ENCODE measurements at places on chromosomes 16 and 17.

DNA sequence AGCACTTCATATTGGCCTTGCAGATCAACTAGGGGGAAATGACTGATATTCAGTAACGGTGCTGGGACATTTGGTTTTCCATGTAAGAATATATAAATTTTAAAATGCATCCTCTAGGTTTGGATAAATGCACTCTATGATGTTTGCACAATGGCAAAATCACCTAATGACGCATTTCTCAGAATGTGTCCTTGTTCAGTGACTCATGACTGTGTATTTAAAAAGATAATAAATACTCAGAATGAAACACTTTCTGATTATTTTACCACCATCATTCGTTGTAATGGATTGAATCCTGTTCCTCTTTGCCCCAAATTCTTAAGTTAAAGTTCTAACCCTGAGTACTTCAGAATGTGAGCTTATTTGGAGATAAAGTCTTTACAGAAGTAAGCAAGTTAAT lies 17.2 kb upstream of the ADGRG1 start:
- H3K36me3 ChIP-seq = no peaks in the 10 kb centered on the region
- DNase-seq = no peak
- no peak overlapping the region for H3K27ac ChIP-seq
- peaks cover 56% of the 10 kb centered on the region for H3K4me1 ChIP-seq
- no peak overlapping the region for H3K4me3 ChIP-seq

- no peaks in the 10 kb centered on the region for H3K4me1 ChIP-seq
- DNase-seq = no peak
- no peak within 1 kb of the TSS for H3K27ac ChIP-seq
- H3K4me3 ChIP-seq = no peak within 1 kb of the TSS
- H3K27me3 ChIP-seq = peaks cover 32% of the 10 kb centered on the region
- no peaks in the 10 kb centered on the region for H3K36me3 ChIP-seq
Observed at GRCh38 chr17:49132699-49133364, at the start of gene B4GALNT2. Gene B4GALNT2, plus strand, starts transcription at chr17:49132769. Its CDS starts 24 bp downstream, at chr17:49132793.

DNA sequence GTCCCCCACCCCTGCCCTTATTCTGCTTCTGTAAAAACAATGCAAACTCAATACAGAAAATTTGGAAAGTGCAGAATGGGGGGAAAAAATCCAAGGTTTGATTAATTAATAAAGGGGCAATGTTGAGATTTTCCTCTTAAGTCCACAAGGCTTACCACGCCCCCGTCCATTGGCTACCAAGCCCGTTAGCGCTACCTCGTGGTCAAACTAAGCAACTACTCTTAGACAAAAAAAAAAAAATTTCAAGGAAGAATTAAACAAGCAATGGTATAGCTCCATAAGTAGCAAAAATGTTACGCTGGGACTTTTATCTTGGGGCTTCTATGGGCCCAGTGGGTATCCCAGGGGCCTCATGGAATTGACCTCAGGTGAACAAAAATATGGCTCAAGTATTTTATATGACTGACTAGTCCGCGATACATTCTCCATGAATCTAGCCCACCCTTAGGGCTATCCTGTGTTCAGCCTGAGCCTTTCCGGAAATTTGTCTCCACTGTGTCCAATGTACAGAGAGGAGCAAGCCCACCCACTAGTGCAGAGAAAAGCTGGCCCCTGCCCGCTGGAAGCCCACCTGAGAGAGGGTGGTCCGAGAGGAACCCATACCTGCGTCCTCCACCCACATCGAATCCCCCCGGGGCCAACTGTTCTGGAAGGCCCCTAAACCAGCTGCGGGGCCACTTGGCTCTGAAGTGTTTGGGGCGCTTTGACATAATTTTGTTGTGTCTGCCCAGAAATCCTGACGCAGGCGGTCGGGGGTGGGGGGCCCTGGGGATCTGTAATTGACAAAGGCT lies 19.1 kb upstream of the TEX2 start:
- H3K27ac ChIP-seq = no peak overlapping the region
- H3K36me3 ChIP-seq = no peaks in the 10 kb centered on the region
- no peak overlapping the region for H3K4me3 ChIP-seq
- H3K27me3 ChIP-seq = no peaks in the 10 kb centered on the region
- H3K4me1 ChIP-seq = peaks cover 6% of the 10 kb centered on the region

DNA sequence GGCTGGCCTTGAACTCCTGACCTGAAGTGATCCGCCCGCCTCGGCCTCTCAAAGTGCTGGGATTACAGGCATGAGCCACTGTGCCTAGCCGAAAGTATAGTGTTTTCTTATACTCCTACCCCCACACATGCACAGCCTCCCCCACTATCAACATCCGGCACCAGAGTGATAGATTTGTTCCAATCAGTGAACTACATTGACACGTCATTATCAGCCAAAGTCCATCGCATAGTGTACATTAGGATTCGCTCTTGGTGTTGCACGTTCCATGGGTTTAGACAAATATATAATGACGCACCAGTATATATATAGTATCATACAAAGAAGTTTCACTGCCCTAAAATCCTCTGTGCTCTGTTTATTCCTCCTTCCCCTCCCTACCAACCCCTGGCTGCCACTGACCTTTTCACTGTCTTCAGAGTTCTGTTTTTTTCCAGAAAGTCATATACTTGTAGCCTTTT lies 11.9 kb upstream of the TM4SF5 start:
- H3K27me3 ChIP-seq = no peaks in the 10 kb centered on the region
- H3K4me3 ChIP-seq = no peak overlapping the region
- DNase-seq = no peak
- H3K36me3 ChIP-seq = no peaks in the 10 kb centered on the region
- no peaks in the 10 kb centered on the region for H3K4me1 ChIP-seq

- H3K4me1 ChIP-seq = no peaks in the 10 kb centered on the region
- H3K4me3 ChIP-seq = no peak overlapping the region
- no peak overlapping the region for H3K27ac ChIP-seq
- DNase-seq = no peak
- no peaks in the 10 kb centered on the region for H3K36me3 ChIP-seq
- H3K27me3 ChIP-seq = no peaks in the 10 kb centered on the region
Observed at GRCh38 chr17:34740565-34741520, 161.5 kb downstream of the TMEM132E start.

GRCh38 chr16:17416461-17417311 lies 54.1 kb downstream of the XYLT1 start:
- no peaks in the 10 kb centered on the region for H3K36me3 ChIP-seq
- no peaks in the 10 kb centered on the region for H3K27me3 ChIP-seq
- H3K4me3 ChIP-seq = no peak overlapping the region
- H3K27ac ChIP-seq = no peak overlapping the region
- DNase-seq = peak; percentile 37

GRCh38 chr16:24499193-24499814 lies 40.1 kb upstream of the RBBP6 start:
- H3K27me3 ChIP-seq = no peaks in the 10 kb centered on the region
- DNase-seq = no peak
- no peaks in the 10 kb centered on the region for H3K36me3 ChIP-seq
- no peak overlapping the region for H3K27ac ChIP-seq
- H3K4me1 ChIP-seq = no peaks in the 10 kb centered on the region

DNA sequence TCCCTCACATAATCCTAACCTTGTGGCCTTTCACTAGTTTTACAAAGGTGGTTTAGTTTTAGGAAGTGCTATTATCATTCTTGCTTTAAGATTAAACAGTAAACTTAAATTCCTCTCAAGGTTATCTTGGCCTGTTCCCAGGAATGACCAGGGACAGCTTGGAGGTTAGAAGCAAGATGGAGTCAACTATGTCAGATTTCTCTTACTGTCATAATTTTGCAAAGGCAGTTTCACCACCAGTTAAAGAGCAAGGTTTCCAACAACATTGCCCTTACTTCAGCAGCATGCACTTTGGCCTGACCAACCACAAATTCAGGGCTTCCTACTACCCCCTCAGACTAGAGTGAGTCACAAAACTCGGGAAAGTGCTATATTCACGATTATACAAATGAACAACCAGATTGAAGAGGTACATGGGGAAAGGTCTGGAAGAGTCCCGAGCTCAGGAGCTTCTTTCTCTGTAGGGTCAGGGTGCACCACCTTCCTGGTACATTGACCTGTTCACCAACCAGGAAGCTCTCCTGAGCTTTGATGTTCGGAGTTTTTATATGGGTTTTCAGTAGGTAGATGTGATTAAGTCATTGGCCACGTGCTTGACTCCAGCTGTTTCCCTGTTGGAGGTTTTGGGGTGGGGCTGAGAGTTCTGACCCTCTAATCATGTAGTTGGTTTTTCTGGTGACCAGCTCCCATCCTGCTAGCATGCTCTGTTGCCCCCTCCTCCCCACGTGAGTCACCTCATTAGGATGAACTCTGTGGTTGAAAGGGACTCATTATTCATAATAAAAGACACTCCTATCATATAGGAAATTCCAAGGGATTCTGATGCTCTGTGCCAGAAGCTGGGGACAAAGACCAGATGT lies 19.4 kb downstream of the RHOT1 start:
- DNase-seq = no peak
- H3K27me3 ChIP-seq = no peaks in the 10 kb centered on the region
- no peaks in the 10 kb centered on the region for H3K4me1 ChIP-seq
- H3K36me3 ChIP-seq = peaks cover 22% of the 10 kb centered on the region
- no peak overlapping the region for H3K27ac ChIP-seq

- H3K36me3 ChIP-seq = no peaks in the 10 kb centered on the region
- H3K4me3 ChIP-seq = no peak overlapping the region
- no peak for DNase-seq
- H3K27ac ChIP-seq = no peak overlapping the region
- H3K4me1 ChIP-seq = peaks cover 7% of the 10 kb centered on the region
- no peaks in the 10 kb centered on the region for H3K27me3 ChIP-seq
Observed at GRCh38 chr17:17352836-17353624, 49.9 kb downstream of the NT5M start.

DNA sequence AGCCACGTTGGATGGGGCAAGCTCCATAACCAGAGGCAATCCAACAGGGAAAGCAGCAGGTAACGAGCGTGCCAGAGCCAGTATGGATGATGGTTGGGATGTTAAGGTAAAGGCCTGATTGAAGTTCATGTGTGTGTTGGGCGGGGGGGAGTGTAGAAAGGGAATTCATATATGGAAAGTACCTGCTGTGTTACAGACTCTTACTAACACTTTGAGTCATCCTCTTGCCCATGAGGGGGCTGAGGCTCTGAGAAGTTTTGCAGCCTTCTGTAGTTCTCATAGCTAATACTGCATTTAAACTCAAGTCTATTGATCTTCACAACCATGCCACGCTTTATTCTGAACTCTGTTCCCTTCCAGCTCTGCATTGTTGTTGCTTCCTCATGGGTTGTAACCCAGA lies 28.5 kb downstream of the SYCE1L start:
- H3K27me3 ChIP-seq = no peaks in the 10 kb centered on the region
- H3K4me3 ChIP-seq = no peak overlapping the region
- no peaks in the 10 kb centered on the region for H3K4me1 ChIP-seq
- no peaks in the 10 kb centered on the region for H3K36me3 ChIP-seq
- no peak for DNase-seq

DNA sequence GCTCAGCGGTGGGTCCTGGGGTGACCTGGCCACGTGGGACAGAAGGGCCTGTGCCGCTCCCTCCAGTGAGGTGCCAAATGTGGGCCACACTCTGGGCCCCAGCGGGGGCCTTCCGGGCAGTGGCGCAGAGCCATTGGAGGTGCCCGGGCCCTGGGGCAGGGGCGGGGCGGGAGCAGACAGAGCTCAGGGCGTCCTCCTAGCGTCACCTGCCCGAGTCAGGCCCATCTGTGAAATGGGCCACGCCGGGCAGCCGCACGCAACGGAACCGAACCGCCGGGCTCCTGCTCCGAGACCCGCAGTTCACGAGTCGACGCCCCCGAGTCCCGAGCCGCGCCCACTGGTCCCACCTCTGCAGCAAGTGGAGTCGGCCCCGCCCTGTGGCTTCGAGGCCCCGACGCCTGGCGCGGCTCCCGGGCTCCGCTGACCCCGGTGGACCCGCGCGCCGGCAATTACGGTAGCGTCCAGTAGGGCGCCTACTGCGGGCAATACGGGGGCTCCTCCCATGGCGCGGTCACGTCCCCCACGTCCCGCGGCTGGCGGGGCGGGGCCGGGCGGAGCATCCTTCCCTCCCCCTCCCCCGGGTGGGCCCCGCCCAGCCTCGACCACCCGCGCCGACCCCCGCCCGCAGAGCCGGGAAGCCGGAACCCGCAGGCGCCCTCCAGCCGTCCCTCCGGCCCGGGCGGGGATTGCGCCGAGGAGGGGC lies 1.9 kb downstream of the SLC16A3 start:
- peaks cover 39% of the 10 kb centered on the region for H3K4me1 ChIP-seq
- peaks cover 87% of the 10 kb centered on the region for H3K27me3 ChIP-seq
- no peak for DNase-seq
- H3K36me3 ChIP-seq = no peaks in the 10 kb centered on the region

GRCh38 chr16:2450535-2450934 lies 9.4 kb upstream of the TEDC2 start:
- no peaks in the 10 kb centered on the region for H3K4me1 ChIP-seq
- no peak for DNase-seq
- no peak overlapping the region for H3K27ac ChIP-seq
- no peak overlapping the region for H3K4me3 ChIP-seq

- peaks cover 25% of the 10 kb centered on the region for H3K36me3 ChIP-seq
- no peak overlapping the region for H3K27ac ChIP-seq
- H3K4me1 ChIP-seq = peaks cover 9% of the 10 kb centered on the region
- no peaks in the 10 kb centered on the region for H3K27me3 ChIP-seq
- DNase-seq = no peak
Observed at GRCh38 chr16:25140459-25140858, 28.9 kb downstream of the LCMT1 start.

DNA sequence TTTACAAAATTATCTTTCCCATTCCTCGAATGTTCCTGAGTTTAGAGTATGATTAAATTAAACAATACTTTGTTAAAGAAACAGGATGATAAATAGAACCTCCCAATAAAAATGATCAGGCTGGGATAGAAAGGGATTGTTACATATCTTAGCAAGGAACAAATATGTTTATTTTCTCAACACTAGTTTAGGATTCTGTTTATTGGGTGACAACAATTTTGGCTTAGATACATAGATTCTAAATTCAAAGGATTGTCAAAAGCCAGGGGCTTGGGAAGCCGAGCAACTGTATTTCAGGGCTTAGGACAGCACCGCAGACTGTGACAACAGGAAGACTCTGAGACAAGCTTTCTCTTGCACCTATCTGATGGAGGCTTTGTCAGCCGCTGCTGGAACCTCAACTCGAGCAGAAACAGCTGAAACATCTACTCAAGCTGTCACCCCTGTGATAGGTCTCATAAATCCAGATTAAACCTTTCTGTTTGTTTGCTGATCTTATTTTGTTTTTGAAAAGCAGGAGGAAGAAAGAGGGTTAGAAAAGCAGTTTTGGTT lies 562.8 kb upstream of the ZFHX3 start:
- no peak for DNase-seq
- no peaks in the 10 kb centered on the region for H3K36me3 ChIP-seq

GRCh38 chr17:35089586-35090296 lies 26.2 kb upstream of the RFFL start:
- no peak for DNase-seq
- no peaks in the 10 kb centered on the region for H3K36me3 ChIP-seq
- no peaks in the 10 kb centered on the region for H3K27me3 ChIP-seq
- H3K27ac ChIP-seq = peak overlapping the region; percentile 87
- peak overlapping the region; percentile 98 for H3K4me3 ChIP-seq
- no peaks in the 10 kb centered on the region for H3K4me1 ChIP-seq

All from thymus (tissue), 14 donors.